ENCODE measurements at places on chromosomes 7 and 10. TPM values are rescaled to one million over a fixed set of nuclear protein-coding genes. Genes with fewer than 3 reads are reported as not detected.

Gene ATE1
- 22.6 TPM for total RNA-seq

GRCh38 chr7:100166970-100167911 lies 1.2 kb downstream of the GAL3ST4 start:
- DNase-seq = no peak

DNA sequence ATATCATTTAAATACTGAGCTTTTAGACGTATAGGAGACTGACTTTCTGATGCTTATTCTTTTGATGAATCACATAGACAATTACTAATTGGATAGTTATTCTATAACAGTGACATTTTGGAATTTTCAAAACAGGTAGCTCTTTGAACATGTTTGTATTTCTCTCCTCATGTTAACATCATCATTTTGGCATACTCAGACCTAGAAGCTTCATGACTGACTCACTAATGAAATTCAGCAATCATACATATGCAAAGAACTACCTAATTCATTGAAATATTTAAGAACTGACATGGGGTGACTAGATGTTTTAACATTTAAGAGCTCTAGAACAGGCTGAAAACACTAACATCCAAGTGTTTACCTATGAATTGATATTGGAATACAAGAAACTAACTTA lies 192.3 kb downstream of the VTI1A start:
- peak; percentile 58 for DNase-seq

GRCh38 chr7:11252705-11253272 lies 279.1 kb downstream of the PHF14 start:
- DNase-seq = no peak

- no peak for DNase-seq
Measured at GRCh38 chr10:126598009-126598408, 72.5 kb downstream of the C10orf90 start.

- DNase-seq = no peak
Measured at GRCh38 chr10:77836299-77836820, 90.2 kb downstream of the DLG5 start.

GRCh38 chr7:139853506-139854123 lies 24.6 kb downstream of the TBXAS1 start:
- no peak for DNase-seq

- DNase-seq = no peak
Measured at GRCh38 chr7:29091715-29092114, 54.6 kb downstream of the CPVL start.

DNA sequence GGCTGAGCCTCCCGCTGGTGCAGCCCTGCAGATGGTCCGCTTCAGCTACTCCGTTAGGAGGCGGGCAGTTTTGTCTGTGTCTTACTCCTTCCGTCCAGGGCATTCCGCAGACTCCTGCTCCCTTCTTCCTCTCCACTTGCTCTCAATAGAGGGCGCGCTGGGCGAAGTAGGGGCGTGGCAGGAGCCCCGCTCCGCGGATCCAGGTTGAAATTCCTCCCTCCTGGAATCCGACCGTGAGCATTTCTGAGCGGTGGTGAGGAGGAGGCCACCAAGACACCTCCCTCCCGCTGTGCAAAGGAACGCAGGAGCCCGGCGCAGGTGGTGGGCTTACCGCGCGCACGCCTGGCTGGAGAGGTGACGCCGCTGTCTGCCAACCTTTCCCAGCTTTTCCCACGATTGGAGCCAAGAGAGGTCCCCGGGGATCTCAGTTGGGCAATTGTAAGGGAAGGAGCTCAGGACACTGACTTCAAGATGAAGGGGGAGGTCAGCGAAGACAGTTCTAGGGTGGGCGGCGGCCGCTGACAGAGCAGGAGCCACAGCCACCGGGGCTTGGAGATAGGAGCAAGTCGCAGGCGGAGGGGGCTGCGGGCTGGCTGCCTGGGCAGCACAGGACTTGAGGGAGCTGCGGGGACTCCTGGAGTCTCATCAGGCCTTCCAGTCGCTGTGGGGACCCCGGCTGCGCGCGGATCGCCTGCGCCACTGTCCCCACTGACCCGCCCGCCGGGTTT lies 1011.3 kb downstream of the XPNPEP1 start:
- peak; percentile 64 for DNase-seq

GRCh38 chr7:128865996-128866877 lies 3.6 kb downstream of the ATP6V1F start:
- DNase-seq = no peak

GRCh38 chr7:127879942-127880341 lies 151.3 kb downstream of the LRRC4 start:
- DNase-seq = no peak

Measured in astrocyte (in vitro differentiated cells and primary cell).